ENCODE measurements at places on chromosomes 3 and 15. TPM values are rescaled to one million over a fixed set of nuclear protein-coding genes. Genes with fewer than 3 reads are reported as not detected.

DNA sequence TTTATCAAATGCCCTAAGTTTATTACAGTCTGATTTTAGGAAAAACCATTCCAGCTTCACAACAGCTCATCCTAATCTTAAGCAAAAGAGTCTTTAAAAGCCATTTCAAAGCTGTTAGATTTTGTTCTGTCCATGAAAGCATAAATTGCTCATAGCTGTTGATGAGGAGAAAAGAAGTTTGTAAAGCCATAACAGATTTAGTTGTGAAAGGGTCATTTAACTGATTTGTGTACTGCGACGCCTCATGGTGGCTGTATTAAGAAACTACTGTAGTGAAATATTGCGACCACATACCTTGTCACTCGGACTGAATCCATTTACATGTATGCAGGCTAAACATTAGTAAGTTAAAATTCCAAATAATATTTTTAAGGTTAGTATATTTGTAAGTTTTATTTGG is 20.9 kb downstream of the BBX start:
- no peaks in the 10 kb centered on the region for H3K36me3 ChIP-seq
- no peaks in the 10 kb centered on the region for H3K4me1 ChIP-seq

The CKMT1B gene
- 64.8 TPM for polyA plus RNA-seq

The ZNF35 gene
- 6.3 TPM for polyA plus RNA-seq

The CHP1 gene
- polyA plus RNA-seq, result 98.5 TPM

The CYP11A1 gene
- not detected for polyA plus RNA-seq
